Stimulated activated CD4-positive, alpha-beta T cell treated with anti-CD3 and anti-CD28 coated beads, Interleukin-4, amount 100 ng/mL, for 4 hours (primary cell): ENCODE measurements at places on chromosomes 16 and 17.

GRCh38 chr17:38657824-38658740 lies 16.7 kb downstream of the EPOP start:
- no peak for DNase-seq

- peak; percentile 36 for DNase-seq
These were observed 613 bp downstream of the ECI1 start for GRCh38 chr16:2250652-2251295.

GRCh38 chr17:71315568-71315967 lies 805.3 kb upstream of the SOX9 start:
- no peak for DNase-seq

DNA sequence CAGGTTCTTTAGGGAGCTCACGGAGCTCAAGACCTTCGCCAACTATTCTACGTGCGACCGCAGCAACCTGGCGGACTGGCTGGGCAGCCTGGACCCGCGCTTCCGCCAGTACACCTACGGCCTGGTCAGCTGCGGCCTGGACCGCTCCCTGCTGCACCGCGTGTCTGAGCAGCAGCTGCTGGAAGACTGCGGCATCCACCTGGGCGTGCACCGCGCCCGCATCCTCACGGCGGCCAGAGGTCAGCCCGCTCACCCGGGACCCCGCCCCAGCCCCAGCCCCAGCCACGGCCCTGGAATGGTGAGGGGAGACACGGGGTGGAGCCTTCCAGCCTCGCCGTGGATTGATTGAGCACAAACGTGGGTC lies 13.5 kb downstream of the SARM1 start:
- DNase-seq = no peak

DNA sequence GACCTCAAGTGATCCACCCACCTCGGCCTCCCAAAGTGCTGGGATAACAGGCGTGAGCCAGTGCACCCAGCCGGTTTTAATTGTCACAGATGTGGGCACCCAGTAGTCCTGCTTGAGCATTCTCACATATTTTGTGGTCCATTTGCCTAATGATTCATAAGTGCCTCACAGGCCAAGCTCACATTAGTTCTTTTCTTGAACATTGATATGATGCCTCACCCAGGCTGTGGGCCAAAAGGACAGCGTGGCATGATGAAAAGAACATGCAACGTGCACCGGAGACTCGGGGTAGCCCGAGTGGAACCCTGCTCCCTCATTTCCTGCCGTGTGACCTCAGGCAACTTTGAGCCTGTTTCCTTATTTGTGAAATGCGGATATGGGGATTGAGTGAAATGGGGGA lies 181.9 kb downstream of the SNX29 start:
- no peak for DNase-seq

DNA sequence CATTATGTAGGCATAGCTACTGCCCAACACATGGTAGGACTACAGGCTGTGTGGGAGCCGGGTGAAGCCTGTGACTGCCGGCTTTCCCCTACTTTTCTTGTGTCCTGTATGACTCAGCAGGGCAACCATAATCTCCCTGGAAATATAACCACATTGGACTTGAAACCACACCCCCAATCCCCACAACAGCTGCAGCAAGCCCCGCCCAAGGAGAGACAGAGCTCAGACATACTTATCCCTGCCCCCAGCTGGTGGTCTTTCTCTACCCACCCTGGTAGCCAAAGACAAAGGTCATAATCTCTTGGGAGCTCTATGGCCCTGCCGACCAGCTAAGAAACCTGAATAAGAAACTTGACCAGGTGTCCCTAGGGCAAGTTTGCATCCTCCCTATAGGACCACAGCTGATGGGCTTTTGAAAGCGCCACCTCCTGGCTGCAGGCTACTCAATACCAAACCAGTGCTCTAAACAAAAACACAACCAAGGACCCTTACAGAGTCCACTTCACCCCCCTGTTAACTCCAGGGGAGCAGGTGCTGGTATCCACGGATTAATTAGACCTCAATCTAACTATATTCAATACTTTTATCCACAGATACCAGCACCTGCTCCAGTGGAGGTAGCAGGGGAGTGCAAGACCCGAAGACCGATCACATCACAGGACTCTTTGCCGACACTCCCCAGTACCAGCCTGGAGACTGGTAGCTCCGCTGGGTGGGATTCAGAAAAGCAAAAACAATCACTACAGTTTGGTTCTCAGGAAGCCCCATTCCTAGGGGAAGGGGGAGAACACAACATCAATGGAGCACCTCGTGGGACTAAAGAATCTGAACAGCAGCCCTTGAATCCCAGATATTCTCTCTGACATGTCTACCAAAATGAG lies 91.2 kb downstream of the IRX5 start:
- DNase-seq = no peak

- no peak for DNase-seq
These were observed 1.3 kb downstream of the CNGB1 start for GRCh38 chr16:57969451-57970123.

DNA sequence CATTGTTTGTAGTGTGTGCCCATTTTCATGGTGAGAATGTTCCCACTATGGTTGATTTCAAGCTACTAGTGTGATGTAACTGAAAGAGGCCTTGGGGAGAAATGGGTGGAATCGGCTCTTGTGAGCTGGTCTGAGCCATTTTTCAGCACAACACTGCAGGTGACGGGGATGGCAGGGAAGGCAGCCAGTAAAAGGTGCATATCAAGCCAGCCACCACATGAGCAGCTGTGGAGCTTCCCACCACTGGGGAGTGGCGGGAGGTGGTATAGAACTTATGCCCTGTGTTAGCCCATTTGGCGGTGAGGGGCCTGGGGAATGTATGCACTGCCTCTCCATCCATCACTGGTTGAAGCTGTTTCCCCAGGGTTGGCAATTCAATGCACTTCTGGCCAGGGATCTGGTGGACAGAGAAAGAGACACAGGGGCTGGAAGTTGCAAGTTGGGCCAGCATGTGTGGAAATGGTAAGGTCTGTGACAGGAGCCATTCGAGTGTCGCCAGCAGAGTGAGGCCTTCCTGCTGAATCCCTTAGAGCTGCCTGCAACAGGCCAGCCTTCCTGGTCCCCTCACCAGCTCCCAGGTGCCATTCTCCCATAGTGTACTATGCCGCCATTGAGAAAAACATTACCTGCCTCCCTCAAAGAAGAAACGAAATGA lies 31.7 kb upstream of the BRD7 start:
- DNase-seq = no peak

DNA sequence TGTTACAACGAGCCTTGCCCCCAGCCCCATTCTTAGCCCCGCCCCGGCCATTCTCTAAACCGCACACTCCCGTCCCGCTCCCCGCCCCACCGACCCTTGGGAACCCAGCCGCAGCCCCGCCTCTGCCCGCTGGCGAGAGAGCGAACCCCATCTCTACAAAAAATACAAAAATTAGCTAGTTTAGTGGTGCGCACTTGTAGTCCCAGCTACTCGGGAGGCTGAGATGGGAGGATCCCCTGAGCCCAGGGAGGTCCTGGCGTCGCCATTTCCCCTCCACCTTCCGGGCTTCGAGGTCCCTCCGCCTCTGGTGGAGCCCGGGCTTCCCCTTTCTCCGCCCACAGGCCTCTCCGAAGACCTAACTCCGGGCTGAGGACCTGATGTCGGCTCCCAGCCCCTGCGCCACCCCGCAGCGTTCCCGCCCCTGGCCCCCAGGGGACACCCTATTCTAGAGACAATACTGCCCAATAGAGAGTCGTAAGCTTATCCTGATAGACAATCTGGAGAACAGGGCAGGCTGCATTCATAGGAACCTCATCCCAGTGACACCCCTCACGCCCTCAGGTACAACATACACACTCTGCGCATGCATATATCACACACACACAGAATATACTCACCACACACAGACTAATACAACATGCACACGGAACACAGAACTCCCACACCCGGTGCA lies 480 bp upstream of the PROCA1 start:
- DNase-seq = peak; percentile 69

DNA sequence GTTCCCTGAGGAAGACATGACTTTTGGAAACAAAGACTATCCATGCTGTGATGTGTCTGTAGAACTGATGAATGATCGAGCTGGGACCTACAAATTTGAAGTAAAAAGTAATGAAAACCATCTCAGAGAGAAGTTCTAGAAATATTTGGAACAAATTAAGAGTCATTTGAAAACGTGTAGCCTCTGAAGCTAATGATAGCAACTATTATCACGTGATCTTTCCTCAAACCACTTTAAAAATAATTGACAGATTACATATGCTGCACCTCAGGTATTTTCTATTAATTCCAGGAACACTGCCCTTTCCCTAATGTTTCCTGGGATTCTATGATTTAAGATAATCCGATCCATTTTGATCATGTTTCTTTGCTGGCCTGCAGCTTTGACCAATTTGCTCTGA lies 990.3 kb downstream of the CDH8 start:
- DNase-seq = no peak

DNA sequence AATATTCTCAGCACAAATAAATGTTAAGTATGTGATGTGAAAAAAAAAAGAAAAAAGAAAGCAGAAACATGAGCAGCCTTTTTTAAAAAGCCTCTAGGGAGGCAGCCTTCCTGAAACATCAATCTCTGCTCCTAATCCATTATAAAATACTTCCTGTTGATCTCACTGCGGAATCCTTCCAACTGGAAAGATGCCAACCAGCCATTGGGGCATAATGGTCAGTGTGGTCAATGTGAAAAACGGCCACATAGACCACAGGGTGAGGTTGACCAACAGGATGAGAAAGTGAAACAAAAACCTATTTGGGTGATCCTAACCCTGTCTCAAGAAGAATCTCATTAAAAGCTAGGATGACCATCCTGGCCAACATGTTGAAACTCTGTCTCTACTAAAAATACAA lies 26.1 kb upstream of the ABCA8 start:
- no peak for DNase-seq

DNA sequence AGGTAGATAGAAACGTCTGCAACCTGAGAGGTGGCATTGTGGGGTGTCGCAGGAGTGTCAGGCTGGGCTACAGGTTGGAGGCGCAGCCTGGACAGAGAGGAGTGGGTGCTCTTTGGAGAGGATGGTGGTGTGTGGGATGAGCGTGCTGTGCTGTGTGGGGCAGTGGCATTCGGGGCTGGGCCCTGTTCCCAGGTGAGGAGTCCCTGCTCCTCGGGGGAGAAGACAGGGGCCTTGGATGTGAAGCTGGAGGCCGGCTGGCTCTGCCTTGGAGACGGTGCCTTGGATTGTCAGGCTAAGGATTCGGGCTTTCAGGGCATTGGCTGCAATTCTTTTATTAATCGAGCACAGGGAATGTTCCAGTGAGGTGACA lies 69.3 kb downstream of the BANP start:
- no peak for DNase-seq

DNA sequence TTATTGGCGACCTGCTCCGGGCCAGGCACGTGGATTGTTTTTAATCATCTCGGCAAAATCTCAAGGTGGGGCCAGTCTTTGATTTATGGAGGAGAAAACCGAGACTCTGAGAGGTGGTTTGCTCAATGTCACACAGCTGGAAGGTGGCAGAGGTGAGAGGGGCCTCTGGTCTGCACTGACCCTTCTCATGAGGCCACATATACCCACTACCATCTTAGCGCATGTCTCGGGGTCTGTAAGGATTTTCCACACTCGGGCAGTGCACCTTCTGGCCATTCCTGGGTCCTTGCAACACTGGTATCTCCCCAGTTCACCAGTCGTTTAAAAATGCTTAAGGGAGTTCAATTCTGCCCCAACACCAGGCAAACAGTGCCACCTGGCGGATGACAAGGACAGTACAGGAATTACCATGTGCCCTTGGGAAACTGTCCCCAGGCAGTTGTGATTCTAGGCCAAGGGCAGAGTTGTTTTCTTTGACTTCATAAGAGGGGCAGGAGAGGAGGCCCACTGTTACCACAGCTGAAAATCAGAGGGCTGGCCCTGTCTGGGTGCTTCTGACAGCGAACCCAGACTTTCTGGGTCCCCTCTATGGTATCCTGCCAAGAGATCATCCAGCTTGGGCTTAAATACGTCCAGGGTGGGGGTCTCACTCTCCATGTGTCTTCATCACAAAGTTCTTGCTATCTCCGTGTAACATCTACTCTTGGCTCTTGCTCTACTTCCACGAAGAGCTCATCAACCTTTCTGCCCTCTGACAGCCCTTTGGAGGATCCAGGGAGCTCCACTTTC lies 39.4 kb upstream of the RAI1 start:
- peak; percentile 76 for DNase-seq

GRCh38 chr17:51933647-51934046 lies 224.9 kb downstream of the CA10 start:
- DNase-seq = no peak

DNA sequence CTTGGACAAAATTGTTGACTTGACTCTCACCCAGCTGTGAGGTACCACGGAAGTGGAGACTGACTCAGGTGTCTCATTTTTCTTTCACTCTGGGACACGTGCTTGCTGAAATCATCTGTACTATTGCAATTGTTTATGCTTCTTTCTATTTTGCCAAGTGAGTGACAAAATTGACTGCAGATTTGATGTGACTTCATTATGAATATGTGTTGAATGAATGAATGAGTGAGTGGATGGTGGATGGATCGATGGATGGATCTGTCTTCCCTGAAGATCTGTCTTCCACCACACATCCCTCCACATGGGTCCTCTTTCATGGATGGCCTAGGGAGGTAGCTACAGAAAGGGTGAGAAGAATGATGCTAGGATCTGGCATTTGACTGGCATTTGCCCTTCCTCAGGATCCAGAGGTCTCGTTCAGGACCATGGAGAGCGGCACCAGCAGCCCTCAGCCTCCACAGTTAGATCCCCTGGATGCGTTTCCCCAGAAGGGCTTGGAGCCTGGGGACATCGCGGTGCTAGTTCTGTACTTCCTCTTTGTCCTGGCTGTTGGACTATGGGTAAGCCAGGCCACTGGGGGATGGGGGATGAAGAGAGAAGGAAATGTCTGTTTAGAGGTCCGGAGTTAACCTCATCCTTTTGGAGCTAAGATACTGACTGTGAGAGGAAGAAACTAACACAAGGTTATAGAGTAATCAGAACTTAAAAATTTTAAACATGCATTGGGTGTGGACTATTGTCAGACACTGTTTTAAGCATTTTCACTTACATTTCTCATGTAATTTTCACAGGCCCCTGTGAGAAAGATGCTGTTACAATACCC lies 12.7 kb downstream of the SLC5A11 start:
- no peak for DNase-seq

DNA sequence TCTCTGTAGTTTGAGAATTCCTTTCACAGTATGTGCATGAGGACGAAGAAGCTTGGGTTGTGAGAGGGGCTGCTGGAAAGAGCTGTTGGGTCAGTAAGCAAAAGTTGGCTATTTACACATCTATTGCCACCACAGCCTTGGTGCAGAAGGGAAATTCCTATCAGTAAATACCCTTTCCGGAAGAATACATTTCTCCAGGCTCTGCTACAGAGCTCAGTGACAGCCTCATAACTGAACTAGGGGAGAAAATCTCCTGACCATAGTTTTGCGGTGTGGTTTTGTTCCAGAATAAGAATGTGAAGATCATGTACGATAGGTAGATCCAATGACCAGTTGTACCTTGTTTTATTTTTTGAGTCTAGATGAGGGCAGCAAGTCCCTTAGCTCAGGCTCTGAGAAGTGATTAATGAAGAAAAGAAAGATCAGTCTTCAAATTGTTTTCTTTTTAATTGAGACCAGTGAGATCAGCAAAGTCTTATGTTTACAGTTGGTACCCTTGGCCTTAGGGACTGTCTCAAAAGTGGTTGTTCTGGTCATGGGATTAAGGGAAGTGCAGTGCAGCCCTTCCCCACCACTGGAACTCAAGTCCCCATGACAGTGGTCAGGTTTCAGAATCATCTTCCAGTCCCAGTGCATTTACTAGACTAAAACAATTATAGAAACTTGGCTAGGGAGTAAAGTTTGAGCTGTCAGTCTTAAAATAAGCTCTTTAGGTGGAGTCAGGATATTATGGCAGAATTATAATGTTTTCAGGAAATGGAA lies 123.5 kb downstream of the PHKB start:
- DNase-seq = no peak

- no peak for DNase-seq
These were observed 134.3 kb downstream of the CCT6B start for GRCh38 chr17:34827008-34827407.
